ENCODE measurements at places on chromosomes 3 and 15.

DNA sequence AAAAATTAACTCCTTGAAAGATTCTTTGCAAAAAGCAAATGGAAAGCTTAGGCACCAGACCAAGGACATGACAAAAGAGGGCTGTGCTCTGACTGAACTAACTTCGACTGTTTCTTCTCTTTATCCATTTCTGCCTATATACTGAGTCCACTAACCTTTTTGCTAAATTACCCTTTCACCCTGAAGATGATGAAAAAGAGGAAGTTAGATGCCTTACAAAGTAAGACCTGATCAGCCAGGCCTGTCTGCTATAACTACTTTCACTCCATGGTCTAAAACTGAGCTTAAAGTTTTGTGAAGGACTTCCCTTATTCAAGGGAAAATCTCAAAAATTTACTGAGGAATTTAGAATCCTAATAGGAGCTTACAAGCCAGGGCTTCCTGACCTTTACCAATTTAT, 6.2 kb upstream of the IGSF10 start:
- no peak for DNase-seq

- no peak for DNase-seq
These were observed 20.2 kb upstream of the OR5H6 start for GRCh38 chr3:98243843-98244242.

DNA sequence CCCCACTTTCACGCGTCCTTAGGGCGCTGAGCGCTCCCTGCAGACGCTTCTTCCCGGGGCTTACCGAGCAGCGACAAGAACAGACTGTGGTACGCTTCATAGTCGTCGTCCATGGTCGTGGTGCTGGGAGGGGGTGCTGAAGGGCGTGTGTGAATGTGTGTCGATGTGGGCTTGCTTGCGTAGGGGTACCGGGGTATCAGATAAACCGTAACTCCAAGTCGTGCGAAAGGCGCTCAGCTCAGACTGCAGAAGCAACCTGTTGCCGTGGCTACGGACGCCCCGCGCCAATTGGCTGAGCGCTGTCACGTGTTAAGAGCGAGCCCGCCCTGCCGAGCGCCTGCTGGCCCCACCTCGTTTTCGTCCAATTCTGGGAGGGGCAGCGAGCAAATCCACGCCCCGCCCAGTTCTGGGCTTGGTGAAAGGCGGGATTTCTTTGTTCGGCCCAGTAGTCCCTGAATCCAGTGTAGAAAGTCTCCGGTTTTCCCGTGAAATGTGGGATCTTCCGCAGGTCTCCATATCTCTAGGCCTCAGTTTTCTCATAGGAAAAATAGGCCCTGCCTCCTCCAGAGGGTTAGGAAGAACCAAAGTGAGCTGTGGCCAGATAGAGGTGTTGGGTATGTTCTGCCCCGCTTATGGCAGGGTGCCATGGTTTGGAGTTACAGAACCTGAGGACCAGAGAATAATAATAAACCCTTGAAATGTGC, at the start of gene EFCAB12:
TSS of gene EFCAB12 (minus strand) at position 261 of the 704 bp plus-strand sequence. CDS start at position 113, 148 bp downstream.
- DNase-seq = peak; percentile 88

GRCh38 chr3:195731356-195731905, 10.7 kb downstream of the MUC20 start:
- no peak for DNase-seq

DNA sequence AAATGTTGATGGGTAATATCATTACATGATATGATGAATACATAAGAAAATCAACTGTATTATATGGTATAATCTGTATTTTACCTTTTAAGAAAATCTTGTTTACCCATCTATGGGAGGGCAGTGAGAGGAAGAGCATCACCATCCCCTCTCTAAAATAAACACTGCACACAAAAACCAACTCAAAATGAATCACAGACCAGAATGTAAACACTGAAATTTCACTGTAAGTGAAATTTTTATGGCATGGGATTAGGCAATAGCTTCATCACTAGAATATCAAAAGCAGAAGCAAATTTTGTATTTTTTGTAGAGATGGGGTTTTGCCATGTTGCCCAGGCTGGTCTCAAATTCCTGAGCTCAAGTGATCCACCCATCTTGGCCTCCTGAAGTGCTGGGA, 26.2 kb downstream of the IFT80 start:
- DNase-seq = peak; percentile 78

DNA sequence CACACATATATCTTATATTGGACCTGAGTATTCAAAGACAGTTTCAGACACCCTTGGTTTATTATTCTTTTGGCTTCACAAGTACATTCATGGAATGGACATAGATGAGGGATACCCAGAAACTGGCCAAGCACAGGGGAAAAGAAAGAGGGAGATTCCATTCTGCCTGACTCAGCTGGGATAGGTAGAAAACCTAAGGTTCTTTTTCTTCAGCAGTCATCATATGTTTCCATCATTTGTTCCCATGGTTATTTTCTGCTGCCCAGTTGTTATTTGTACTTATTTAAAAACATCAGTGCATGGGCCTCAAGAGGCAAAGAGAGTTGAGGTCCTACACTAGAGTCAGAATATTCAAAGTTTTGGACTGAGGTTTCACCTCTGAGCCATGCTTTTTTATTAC, 91.8 kb downstream of the FILIP1L start:
- no peak for DNase-seq

DNA sequence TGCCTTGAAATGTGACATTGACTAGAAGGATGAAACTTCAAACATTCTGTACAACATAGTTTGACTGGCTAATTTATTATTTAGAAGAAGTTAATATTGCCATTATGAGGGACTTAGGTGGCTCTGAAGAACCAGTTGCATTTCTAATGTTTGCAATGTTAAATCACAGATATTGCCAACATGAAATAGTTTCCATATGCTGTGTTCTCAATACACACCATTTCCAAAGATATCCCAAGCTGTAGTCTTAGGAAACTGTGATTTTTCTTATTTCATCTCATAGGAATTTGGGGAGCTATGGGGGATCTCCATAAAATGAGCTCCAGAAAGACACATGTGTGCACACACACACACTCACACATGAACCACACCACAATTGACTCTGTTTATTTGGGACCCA, 36.3 kb downstream of the ALG1L2 start:
- no peak for DNase-seq

DNA sequence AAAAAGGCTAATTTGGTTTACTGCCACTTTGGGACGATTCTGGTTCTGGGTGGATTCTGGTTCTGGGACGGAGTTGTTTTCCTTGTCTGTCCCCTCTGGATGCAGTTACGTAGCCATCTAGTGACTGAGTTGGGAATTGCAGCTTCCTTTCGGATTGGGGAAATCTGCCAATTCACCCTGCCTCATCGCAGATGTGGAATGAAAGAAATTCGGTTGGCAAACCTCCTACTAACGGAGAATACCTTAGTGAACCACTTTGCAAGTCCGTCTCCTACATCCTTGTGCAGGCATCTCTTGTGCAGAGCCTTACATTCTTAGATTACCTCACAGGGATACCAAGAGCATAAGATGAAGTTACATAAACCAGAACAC, 31.5 kb upstream of the AP4E1 start:
- peak; percentile 89 for DNase-seq

DNA sequence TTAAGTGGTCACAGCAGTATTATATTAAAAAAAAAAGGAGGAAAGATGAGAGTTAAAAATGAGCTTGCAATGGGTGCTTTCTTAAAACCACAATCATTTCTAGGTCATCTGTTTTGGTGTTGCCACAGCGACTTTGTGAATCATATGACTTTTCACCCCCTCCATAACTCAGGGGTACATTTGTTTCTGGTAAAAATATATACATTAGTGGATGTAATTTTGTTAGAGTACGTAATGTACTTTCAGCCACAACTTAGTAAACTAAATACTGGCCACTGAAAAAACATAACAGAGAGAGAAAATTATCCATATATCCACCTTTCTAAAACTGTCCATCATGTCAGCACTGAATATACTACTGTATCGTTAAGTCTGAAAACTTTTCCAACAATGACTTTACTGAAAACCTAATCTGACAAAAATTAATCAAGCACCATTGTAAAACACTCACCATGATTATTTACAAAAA, 3.4 kb downstream of the ANKRD28 start:
- DNase-seq = peak; percentile 86

DNA sequence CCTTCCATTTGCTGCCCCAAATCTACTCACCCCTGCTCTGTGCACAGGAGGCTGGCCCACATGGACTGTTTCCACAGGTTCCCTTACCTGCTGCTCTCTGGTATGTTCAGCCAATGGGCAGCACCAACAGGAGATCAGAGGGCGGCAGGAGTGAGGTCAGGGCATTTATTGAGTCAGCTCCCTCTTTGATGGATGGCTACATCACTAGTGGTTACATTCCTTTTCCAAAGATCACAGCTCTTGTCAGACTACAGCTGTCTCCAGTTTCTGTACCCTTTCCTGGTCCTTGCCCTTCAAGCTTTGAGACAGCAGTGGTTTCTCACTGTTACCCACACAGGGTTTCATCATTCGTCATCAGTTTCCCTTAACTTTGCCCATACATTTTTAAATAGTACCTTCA, 325.1 kb downstream of the SUCLG2 start:
- DNase-seq = no peak

GRCh38 chr3:11718637-11719405, 75.1 kb upstream of the VGLL4 start:
- DNase-seq = peak; percentile 58

GRCh38 chr15:34314491-34315490, 22.8 kb downstream of the SLC12A6 start:
- peak; percentile 33 for DNase-seq

DNA sequence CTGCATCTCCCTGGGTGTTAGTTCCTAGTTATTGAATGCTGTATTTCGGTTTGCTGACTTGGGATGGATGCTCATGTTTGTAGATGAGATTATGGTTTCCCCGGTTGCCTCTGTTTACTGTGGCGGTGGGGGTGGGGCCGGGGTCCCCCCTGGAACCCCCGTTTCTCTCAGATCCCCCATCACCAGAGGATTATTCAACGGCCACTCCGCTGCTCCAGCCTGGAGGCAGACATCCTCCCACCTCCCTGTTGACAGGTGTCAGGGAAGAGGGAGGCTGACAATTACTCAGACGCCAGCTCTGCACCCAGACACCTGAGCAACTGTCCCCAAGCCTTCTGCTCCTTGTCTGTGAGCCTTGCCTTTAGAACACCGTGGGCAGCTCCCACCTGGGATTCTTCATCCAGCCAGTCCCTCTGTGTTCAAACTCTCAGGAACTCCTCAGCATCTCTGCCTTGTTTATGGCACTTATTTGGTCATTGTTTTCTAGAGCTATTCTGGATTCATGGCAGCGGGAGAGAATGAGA, 95.9 kb upstream of the PRR20G start:
- no peak for DNase-seq

DNA sequence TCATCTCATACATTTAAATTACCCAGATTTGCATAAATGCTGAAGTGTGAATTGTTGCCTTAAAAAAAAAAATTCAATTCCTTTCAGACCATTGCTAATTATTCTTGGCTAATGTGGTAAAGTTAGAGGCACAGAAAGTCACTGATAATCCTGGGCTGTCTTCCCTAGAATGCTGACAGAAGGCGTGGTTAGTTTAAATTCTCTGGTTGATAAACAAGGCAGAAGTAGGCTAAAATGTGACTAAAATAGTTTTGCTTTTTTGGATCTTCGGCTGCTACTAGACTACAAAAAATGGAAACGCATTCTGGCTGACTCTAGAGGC, 193.7 kb downstream of the OTOL1 start:
- no peak for DNase-seq

DNA sequence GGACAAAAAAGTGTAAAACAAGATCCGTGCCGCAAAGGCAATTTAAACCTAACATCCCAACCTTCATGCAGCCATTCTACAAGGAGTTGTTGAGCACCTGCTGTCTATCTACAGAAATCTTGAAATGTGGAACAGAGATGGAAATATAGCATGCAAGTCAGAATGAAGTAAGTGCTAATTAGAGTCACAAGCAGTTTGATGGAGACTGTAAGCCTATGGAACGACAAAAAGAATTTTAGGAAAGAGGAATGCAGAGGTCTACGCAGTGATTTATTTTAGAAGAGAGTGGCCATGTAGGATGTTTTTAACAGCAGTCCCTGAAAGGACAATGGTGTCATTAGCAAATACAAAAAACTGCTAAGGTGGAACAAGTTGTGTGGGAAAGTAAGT, 851 bp upstream of the DCBLD2 start:
- no peak for DNase-seq

- no peak for DNase-seq
These were observed 10.5 kb downstream of the THOC7 start for GRCh38 chr3:63853106-63853505.

GRCh38 chr15:66946578-66947164, 118.7 kb upstream of the SMAD3 start:
- DNase-seq = peak; percentile 74

GRCh38 chr3:127027811-127028548, 45.1 kb downstream of the PLXNA1 start:
- no peak for DNase-seq

DNA sequence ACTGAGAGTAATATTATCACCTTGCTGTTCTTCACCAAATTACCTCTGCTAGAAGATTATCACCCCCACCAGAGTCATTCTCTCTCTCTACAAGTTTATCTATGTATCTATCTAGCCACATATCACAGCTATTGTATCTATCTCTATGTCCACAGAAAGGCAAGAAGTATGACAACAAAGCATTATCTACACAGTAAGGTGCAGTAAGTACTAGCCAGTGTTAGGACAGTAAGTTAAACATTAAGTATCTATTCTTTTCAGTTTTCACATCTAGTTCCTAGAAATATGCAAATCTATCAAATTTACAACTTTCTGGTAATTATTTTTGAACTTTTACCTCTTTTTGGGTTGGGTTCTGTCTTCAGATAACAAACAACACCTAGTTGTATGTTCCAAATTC, 26.5 kb upstream of the XXYLT1 start:
- no peak for DNase-seq

- DNase-seq = peak; percentile 62
These were observed 404.4 kb downstream of the VPS13C start for GRCh38 chr15:61655881-61656280.

GRCh38 chr15:74817370-74817737, 4.7 kb downstream of the LMAN1L start:
- DNase-seq = no peak

DNA sequence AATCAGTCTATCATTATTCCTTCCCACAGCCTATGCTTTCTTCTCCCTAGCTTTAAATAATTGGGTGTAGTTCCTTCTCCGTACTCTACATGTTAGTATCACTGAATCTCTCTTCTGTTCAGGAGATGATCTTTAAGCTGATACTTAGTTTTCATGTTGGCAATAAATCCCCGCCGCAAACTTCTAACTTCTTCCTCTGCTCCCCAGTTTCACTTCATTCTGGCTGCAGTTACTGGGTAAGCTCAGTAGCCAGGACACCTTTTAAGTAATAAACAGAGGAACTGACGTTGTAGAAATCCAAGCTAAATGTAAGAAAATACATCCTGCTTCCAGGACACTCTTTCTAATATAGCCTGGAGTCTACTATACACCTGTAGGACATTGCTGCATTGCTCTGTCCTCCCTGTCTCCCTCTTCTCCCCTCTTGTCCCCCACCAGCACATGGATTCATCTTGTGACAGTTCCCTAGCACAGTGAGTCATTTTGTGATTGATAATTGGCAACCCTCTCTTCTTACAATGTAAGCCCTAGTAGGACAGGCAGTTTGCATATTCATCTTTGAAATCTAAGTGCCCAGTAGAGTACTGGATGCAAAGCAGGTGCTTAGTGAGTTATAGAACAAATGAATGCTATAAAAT, 598.2 kb downstream of the UNC13C start:
- no peak for DNase-seq

Data from fibroblast of mammary gland (primary cell).